ENCODE measurements at places on chromosomes 1 and 21.

GRCh38 chr21:45306832-45307571 lies 19.3 kb upstream of the POFUT2 start:
- DNase-seq = no peak

DNA sequence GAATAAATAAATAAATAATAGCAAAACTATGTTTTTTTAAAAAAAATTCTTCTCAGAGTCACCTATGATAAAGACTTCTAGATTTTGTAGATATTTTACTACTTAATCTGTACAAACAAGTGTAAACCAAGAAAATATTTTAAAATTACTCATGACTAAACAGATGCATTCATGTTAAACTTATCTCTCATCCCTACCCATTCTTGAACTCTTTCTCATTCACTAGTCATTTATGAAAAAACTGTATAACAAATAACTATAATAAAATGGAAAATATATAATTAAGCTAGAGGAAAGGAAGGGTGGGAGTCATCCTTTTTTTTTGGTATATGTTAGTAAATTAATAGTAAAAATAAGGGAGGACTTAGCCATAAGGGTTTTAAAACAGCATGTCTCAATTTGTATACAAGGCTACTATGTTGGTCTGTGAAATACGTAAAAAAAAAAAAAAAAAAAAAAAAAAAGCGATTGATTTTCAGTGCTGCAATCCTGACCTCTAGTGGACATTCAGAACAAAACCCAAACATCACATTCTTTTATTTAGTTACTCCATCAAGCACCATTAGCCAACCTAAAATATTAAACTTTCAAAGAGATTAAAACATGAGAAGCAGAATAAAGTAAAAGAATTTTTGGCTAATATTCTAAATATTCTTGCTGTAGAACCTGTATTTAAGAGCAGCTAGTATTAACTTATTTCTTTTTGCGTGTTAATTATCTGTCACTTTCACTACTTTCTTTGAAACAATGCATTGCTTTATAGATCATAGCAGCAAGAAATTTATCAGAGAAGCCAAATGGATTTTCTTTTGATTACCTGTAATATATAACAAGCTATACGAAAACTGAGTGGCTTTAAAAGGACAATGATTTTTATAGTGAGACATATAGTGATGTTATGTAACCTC lies 255.8 kb upstream of the CACYBP start:
- DNase-seq = peak; percentile 87

GRCh38 chr1:198462365-198463019 lies 78.0 kb downstream of the ATP6V1G3 start:
- DNase-seq = no peak

GRCh38 chr1:245952383-245953026 lies 554.6 kb downstream of the SMYD3 start:
- no peak for DNase-seq

DNA sequence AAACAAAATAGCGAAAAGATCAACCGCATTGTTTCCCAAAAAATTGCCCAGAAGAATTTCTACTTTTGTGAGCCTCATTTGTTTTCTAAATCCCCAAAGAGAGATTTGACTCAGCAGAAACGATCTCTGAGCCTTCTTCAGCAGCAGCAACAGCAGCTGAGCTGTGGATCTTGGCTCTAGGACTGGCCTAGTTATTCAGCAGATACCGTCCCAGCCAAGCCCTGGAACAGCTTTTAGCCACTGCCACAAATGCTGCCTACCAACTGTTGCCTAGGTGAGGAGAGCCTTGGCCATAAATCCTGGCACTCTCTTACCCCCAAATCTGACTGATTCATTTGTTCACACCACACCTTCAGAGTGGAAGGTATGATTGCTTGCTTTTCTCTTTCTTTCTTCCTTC lies 320.1 kb downstream of the TGFB2 start:
- DNase-seq = no peak

DNA sequence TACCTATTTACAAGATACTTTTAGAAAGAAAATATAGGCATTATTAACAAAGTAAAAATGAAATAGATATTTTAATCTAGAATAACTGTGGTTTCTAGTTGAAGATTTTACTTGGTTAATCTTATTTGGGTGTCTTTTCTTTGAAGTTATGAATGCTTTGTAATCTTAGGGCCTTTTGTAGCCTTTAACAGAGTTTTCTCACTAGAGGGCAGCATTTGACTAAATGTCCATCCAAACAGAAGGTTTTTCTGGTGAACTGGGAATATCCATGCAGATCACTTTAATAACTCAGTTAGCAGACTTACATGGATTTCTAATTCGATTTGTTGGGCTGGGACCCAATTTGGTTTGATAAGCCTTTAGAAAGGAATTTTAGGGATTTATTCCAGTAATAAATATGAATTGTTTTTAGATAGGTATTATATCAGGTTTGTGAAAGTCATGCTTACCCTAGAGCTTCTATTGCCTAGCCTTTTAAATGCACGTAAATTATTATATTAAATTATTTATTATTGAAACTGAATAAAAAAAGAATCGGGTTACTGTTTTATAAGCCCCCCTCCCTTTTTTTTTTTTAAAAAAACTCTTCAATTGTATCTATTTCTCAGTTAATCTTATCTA lies 119.7 kb downstream of the ZNF326 start:
- peak; percentile 78 for DNase-seq

DNA sequence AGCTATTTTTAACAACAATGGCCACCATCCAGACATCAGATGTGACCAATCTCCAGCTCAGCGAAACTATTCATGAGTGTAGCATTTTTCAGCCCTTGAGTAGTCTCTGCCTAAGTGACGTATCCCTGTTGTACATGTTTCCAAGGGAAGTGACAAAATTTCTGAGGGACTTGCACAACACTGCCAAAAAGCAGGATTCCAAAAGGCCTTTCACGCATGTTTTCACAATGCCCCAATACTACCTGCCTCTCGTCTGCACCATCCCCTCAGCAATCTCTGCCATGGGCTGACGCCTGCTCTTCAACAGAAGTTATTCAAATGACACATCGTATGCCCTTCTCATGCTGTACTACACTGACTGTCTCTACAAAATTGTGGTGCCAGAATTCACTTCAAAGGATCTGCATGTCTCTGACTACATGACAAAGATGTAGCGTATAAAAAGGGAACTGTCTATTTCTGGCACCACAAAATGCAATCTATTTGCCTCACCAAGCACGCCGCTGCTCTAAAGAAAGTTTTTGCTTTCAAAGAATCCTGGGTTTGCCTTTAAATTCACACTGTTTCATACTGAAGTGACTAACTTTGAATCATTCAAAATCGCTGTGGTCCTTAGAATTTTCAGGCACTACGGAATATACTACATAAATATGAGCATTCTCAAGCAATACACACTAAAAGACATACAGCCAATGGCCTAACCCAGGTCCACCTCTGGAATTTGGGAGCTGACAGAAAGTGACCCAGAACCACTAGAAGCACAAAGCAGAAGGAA lies 32.9 kb downstream of the JAK1 start:
- peak; percentile 49 for DNase-seq

- DNase-seq = no peak
These were observed 86.4 kb upstream of the SPATA6 start for GRCh38 chr1:48558366-48558765.

DNA sequence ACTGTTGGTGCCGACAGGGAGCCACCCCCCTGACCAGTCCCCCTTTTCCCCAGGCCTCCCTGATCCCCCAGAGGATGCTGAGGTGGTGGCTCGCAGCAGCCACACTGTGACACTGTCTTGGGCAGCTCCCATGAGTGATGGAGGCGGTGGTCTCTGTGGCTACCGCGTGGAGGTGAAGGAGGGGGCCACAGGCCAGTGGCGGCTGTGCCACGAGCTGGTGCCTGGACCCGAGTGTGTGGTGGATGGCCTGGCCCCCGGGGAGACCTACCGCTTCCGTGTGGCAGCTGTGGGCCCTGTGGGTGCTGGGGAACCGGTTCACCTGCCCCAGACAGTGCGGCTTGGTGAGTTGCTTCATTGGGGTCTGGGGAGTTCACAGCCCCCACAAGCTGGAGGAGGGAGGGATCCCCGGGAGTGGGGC lies 89.2 kb downstream of the TRIM11 start:
- no peak for DNase-seq

- DNase-seq = no peak
These were observed 2.2 kb downstream of the LYST start for GRCh38 chr1:235864469-235864868.

GRCh38 chr1:179825206-179825605 lies 52.4 kb downstream of the TOR1AIP2 start:
- no peak for DNase-seq

- DNase-seq = no peak
These were observed 28.9 kb downstream of the RHEX start for GRCh38 chr1:206081856-206082255.

GRCh38 chr21:44734841-44735240 lies 23.5 kb upstream of the TSPEAR start:
- DNase-seq = no peak

All from NCI-H526 (cell line).